ENCODE measurements at places on chromosomes 6 and 20.

GRCh38 chr6:159042003-159042825, 2.6 kb downstream of the TAGAP start:
- peak; percentile 85 for DNase-seq

GRCh38 chr6:122654012-122654411, 43.8 kb downstream of the PKIB start:
- no peak for DNase-seq

- DNase-seq: no peak
Measured at GRCh38 chr6:110400208-110400607, 15.2 kb downstream of the DDO start.

GRCh38 chr6:163789199-163789810, 374.8 kb downstream of the QKI start:
- no peak for DNase-seq
